NCI-H1417 (cell line): ENCODE measurements at places on chromosomes 6 and 20.

GRCh38 chr20:44837946-44838345 lies 27.6 kb upstream of the RIMS4 start:
- DNase-seq = no peak

GRCh38 chr20:11979306-11979990 lies 61.8 kb downstream of the BTBD3 start:
- DNase-seq = peak; percentile 78

DNA sequence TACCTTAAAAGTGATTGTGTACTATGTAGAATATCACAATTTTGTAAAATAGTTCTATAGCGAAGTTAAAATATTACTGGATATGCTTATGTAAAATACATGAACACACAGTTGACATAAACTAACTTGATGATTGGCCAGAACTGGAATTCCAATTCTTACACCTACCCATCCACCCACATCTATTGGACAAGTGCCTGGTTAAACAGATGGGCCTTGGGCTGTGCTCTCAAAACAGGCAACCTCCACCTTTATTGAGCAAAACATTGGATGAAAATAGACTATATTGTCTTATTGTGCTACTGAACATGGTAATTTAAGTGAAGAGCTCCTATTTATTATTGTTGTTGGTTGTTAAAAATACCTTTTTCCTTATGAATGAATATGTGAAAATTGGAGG lies 154.0 kb upstream of the FLRT3 start:
- no peak for DNase-seq

- no peak for DNase-seq
These were observed 650.7 kb downstream of the KIF16B start for GRCh38 chr20:15922556-15922955.

DNA sequence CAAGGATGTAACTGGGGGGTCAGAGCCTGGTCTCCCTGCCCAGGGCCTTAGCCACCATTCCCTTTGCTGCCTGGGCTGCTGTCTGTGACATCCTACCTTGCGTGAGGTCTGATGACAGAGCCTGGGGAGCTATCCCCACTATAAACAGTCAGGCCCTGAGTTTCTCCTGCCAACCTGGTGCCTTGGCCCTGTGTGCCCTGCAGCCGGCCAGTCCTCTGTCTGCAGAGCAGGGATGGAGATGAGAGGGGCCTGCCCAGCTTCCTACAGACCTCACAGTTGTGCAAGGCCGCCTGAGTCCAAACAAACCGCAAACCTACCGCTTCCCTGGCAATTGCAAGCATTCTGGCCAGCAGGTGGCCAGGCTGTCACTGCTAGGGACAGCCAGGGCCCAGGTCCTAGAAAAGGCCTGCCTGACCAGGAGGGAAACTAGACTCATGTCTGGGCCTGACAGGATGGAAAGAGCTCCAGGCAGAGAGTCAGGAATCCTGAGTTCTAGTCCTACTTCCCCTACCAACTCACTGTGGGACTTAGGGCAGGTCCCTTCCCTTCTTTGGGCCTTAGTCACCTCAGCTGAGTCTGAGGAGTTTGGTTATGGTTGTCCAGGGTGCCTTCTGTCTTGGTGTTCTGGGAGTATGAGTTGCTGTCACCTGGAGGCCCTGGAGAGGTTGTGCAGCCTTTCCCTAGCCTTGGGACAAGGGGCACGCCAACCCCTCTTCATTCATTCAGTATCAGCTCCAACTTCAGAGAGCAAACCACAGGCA lies 86.2 kb downstream of the VEGFA start:
- DNase-seq = no peak
